Thymus (tissue), 14 donors: ENCODE measurements at places on chromosomes 5 and 9. TPM values are rescaled to one million over a fixed set of nuclear protein-coding genes. Genes with fewer than 3 reads are reported as not detected.

DNA sequence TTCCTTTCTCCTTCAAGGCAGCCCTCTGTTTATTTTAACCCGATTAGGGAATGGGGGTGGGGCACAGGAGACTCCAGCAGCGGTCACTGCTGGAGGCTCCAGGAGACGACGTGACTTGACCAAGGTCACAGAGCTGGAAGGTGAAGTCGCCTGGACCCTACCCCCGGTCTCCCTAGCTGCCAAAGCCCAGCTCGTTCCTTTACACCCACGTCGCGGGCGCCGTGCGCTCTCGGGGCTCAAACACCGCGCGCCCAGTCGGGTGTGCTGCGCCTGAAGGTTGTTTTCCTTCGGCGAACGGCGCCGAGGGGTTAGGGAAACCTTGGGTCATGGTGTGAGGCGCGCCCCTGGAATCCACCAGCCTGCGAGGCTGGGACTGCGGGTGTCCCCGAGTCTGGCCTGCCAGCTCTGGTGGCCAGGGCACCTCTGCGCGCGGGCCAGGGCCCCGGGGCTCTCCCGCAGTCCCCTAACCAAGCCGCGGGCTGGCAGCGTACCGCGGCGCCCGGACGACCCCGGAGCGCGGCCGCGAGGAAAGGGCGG is 747 bp upstream of the UNC5A start:
- DNase-seq: no peak

- DNase-seq: no peak
These were observed 234.6 kb downstream of the GADD45G start for GRCh38 chr9:89839449-89839848.

DNA sequence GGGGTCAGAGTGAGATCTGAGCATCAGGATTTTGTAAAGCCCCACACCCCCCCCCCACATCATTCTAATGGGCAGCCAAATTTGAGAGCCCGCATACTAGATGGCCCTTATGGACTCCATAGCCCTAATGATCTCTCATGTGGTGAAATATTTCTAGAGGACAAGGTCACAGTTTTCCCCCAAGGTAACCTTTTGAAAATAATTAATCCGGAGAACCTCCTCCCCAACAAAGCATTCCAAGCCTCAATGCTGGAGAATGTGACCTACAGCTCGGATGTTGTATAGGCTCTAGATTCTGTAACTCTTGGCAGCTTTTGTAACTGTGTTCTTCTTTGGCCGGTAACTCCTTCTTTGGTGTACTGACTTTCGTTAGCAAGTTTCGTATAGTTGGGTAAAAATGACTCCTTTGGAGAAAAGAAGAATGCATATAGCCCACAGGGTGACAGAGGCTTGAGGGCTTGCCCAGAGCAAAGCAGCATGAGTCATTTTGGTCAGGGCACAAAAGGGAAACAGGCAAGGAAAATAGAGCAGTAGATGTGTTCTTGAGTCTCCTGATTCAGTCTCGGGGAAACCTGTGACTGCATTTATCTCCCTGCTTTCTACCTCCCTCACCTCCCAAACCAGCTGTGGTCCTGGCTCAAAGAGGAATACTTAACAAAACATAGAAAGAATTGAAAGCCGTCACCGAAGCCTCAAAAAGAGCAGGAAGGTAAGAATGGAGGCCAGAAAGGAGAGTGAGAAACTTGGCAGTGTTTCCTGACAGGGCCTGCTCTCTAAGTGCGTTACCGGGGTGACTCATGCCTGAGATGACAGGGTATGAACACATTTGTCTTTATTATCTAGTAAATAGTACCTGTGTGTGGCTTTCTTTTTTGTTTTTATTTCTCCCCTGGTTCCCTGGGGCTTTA is 6.6 kb upstream of the XPA start:
- DNase-seq: no peak

ZFAND5 gene
- 56.2 TPM for total RNA-seq

DNA sequence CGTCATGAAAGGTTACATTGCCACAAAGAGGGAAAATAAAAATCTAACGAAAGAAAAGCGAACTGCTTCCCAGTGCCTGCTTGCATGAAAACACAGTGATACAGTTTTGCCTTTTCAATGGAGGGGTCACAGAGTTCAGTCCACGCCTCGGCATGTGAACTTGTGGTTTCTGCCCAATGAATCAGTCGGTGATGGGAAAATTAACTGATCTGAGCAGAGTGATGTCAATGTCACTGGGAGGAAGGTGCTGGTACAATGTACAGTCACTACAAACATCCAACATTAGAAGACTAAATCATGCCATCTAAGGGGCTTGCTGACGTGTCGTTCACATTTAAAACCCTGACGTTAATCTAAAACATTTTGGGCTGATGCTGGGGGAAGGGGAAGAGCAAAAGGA is 151.8 kb upstream of the MSX2 start:
- no peak for DNase-seq

FNBP1 gene
- total RNA-seq: 82.8 TPM

DNA sequence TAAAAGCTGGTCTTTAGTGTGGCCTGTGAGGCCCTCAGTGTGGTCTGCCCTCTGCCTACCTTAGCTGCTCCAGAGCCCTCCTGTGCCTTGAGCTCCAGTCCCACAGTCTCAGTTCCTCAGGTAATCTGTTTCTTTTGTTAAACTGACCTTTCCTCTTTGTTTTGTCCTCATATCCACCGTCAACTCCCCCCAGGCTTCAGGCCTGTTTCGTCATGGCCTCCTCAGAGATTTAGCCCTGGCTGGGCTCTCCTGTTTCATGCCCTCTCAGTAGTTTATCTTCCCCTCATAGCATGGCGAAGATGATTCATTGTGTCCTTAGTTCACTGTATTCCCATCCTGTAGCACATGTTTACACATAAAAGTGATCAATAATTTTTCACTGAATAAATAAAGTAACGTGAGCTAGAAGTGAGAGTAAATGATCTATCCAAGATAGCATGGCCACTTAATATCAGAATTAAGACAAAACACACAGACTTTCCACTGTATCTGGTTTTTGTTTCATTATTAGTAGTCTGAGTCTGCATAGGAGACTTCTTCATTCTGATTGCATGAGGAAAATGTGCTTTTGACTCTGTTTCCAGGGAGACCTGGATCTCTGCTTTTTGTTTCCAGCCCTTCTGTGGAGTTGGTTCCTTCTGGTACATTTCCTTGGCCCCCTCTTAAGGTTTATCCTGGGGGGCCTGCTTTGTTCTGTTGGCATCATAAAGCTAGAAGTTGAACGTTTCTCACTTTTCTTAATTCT is 70.5 kb downstream of the SNX24 start:
- no peak for DNase-seq
